ENCODE measurements at places on chromosomes 12 and 14.

DNA sequence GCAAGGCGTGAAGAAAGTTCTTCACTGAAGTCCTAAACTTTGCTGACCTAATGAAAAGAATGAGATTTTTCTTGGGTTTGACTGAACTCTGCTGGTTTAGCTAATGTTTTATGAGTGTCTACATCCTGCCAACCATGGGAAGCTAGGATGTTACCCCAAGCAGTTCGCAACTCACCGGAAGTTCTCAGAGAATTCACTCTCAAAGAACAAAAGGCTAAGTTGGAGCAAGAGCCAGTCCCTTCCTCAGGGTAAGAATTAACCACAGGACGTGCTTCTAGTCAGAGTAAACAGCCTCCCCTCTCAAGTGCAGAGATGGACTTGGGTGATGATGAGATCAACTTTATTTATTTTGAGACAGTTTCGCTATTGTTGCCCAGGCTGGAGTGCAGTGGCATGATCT lies 37.3 kb downstream of the TCHP start:
- ATAC-seq: peak; percentile 18

- ATAC-seq: peak; percentile 71
Measured at GRCh38 chr12:5335069-5335468, 96.8 kb upstream of the NTF3 start.

DNA sequence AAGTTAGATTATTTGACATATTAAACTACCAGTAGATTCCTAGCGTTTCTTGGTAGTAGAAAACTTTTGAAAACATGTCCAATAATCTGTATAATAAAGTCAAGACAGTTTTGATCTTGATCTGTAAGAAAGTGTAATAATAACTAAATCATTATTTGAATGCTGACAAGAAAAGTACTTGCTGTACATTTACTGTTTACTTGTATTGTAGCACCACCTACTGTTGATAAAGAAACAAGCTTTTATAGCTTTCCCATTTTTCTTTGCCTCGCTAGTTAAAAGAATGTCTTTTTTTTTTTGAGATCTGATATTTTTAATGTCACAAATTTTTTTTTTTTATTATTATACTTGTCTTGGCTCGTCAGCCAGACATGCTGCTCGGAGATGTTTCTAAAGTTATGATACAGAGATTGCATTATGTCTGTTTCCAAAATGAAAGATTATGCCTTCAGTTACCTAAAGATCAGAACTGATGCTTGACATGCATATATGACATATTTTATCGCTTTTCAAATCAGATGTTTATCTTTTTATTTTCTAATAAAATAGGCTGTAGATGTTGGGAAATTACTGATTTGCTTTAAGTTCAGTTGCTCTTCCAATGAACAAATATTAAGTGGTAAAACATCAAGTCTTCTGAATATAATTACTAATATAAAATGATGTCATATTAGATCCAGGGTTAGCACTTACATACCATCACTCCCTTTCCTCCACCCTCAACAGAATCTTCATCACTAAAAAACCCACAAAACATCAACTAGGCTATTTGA lies 140.5 kb downstream of the AKAP6 start:
- ATAC-seq: no peak

DNA sequence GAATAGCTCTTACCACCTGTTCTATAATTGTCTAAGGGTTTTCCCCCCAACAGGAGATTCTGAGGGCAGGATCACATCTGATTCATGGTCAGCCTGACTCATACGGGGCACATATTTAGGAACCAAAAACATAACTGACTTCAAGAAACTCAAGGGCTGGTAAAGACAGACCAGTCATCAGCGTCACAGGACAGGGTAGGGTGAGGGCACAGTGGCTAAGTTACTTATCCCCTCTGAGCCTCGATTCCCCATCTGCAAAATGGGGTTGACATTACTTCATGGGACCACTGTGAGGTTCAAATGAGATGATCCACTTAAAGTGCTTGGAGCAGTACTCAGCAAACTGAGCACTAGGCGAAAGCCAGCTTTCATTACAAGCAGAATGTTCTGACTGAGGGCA lies 606 bp downstream of the CINP start:
- ATAC-seq: peak; percentile 68

- ATAC-seq: no peak
Measured at GRCh38 chr12:104207416-104208205, 8.0 kb upstream of the TXNRD1 start.

DNA sequence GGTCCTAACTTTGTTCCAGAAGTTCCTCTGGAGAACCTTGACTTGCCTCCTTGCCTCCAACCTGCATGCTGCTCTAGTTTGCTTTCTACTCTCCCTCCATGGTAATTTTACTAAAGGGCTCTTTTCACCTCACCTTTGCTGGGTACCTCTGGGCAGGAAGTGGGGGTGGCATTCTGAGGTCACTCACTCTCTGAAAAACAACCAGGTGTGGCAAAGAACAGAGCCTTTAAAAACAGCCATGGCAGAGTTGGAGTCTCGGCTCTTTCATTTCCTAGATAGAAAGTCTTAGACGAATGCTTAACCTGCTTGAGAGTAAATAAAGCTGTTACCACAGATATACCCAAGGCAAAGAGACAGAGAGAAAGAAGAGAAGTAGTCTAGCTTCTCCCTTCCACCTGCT lies 827.9 kb downstream of the BCL11B start:
- no peak for ATAC-seq

GRCh38 chr14:101583715-101584054 lies 22.4 kb downstream of the DIO3 start:
- ATAC-seq: no peak

GRCh38 chr12:45336762-45337596 lies 121.1 kb downstream of the ANO6 start:
- ATAC-seq: peak; percentile 84

DNA sequence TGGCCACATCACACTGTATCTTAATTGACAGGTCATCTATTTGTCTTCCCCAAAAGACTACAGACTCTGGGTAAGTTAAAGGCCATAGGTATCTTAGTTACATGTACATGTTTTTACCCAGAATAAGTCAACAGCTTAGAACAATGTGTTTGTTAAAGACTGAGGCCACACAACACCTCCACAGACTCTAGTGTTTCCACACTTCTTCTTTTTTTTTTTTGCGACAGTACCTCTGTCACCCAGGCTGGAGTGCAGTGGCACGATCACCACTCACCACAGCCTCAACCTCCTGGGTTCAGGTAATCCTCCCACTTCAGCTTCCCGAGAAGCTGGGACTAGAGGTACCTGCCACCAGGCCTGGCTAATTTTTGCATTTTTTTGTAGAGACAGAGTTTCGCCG lies 1.3 kb downstream of the GPN3 start:
- ATAC-seq: no peak

GRCh38 chr12:14396071-14396470 lies 30.6 kb downstream of the ATF7IP start:
- ATAC-seq: no peak

GRCh38 chr14:33525626-33526025 lies 425.2 kb downstream of the EGLN3 start:
- ATAC-seq: no peak

DNA sequence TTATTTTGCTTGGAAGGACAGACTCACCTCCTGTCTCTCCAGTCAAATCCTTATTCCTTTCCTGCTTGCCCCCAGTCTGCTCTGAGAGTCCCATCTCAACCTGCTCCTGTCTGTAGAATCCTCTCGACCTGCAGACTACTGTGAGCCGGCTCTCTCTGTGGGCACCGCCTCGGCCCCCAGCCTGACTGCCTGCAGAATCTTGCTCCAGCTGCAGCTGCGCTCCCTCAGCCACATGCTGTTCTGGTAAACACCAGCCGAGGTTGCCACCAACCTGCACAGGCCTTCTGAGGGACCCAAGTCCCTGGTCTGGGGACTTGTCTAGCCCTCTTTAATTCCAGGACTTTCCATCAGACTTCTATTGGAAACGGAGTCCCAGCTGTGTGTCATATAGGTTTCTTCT lies 44.8 kb upstream of the PRMT8 start:
- ATAC-seq: no peak

- ATAC-seq: no peak
Measured at GRCh38 chr12:80912901-80913770, 24.6 kb downstream of the LIN7A start.

- no peak for ATAC-seq
Measured at GRCh38 chr12:57782243-57782607, 362 bp upstream of the TSFM start.

GRCh38 chr12:109832541-109833306 lies 474 bp downstream of the TRPV4 start:
- ATAC-seq: no peak

DNA sequence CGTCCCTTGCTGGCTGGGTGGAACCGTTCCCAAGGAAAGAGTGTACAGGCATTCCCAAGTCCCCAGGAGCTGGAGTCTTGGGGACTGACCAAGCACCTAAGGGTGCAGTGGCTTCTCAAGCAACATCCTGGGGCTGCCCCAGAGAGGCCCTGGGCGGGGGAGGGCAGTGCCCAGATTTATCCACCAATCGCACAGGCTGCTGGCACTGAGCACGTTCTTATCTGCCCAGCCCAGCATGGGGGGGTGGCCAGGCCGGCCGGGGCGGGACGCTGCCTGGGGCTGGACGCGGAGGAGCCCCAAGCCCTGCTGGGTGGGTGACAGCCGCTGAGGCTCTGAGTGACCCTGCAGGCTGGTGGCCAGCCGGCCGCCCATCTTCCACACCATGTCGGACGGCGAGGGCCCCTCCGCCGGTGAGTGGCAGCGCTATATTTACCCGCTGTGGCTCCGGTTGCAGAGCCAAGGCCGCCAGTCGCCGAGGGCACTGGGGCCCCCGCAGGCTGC lies 53.4 kb downstream of the CYP46A1 start:
- peak; percentile 60 for ATAC-seq

- ATAC-seq: peak; percentile 31
Measured at GRCh38 chr12:5648692-5649359, 216.9 kb downstream of the NTF3 start.

DNA sequence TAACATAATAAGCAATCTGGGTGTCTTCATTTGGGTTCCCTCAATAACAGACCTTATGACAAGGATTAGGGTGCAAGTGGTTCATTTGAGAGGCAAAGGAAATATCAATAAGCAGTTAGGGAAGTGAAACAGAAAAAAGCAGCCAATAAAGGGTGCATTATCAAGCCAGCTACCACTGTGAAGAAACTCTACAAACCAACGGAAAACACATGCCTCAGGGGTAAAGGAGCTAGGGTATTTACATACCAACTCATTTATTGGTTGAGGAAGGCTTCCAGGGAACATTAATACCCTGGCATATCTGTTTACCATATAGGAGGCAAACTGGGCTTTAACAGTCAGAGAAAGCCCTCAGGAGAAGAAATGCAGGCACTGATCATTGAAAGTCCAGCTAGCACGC lies 22.7 kb upstream of the IFNG-AS1 start:
- ATAC-seq: no peak

- no peak for ATAC-seq
Measured at GRCh38 chr14:99511421-99512109, 30.4 kb downstream of the CCNK start.

DNA sequence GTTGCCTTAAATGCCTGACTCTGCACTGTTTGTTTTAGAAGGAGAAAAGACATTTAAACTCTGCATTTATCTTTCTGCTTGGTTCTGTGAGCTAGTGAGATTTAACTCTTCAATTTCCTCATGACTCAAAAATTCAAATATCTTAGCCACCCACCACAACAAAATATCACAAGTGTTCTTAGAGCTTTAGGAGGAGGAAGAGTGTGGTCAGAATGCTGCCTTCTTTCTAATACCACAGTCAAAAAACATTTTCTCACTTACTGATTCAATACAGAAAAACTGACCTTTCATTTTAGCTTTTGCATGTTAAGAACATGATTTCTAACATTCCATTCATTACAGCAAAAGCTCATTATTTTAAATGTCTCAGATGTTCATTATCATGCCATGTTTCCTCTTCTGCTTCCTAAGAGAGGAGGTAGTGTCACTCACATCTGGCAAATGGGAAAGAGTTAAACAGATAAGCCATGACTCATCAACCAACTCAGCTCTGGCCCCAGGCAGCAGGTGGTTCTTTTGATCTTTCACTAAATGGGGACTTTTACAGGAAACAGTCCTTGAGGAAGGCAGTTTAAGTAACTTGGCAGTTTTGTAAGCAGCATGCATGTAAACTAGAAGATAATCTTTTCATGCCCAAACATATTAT lies 56.4 kb upstream of the RNU6-8 start:
- peak; percentile 63 for ATAC-seq

- ATAC-seq: no peak
Measured at GRCh38 chr12:21144309-21144708, 13.3 kb downstream of the SLCO1B1 start.

DNA sequence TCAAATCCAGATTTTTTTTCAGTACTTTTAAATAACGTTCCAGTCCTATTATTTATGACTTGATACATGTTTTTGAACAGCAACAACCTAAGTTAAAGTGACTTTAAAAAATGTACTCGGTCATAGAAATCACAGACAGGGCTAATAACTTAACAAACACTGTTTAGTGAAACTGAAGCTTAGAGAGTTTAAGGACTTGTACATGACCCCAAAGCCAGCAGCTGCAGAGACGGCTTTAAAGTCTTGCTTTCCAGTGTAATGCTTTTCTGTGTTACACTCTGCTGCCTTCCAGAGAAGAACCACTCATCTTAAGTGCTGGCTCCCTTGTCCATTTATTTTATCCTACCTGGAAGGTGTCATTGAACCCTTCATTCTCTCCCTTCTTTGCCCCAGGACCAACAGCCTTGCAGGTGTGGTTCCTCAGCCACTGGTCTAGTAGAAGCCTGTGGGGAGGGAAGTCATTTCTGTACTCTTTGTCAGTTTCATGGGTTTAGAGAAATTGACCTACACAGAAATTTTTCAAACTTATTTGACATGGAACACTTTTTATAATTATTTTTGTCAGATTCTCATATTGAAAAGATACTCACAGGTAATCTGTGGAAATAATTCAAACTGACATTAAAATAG lies 60.9 kb downstream of the NAV3 start:
- no peak for ATAC-seq

GRCh38 chr14:92103363-92103989 lies 2.9 kb downstream of the ATXN3 start:
- no peak for ATAC-seq

- no peak for ATAC-seq
Measured at GRCh38 chr12:24906141-24906540, 42.8 kb downstream of the BCAT1 start.

DNA sequence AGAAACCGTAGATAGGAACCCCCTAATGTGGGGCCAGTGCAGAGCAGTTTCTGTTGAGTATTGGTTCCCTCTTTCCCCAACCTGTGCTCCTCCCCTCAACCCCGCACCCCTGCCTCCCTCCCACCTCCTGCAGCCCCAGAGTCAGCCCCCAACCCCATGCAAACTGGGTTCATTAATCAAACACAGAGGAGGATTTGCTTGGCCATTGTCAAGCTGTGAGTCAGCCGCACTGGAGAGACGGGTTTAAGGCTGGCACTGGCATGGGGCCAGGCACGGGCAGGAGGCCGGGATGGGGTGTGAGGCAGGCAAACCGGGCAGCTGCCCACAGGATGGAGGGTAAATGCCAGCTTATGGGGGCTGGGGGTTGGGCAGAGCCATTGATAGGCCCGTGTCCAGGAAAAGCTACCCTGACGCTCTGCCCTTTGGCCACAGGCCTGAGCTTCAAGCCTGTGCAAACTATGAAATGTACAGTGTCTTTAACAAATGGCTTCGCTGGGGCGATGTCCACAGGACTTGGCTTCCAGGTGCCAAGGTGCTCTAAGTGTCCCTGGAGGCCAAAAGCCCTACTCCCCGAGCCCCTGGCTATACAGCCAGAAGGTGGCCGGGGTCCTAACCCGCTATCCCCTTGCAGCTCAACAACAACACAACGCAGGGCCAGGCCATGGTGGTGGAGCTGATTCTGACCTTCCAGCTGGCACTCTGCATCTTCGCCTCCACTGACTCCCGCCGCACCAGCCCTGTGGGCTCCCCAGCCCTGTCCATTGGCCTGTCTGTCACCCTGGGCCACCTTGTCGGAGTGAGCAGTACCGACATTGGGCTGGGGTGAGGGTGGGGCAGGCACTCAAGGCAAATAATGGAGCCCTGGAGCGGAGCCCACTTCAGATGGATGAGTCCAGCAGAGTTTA lies 1.4 kb downstream of the AQP5 start:
- ATAC-seq: peak; percentile 59

All from esophagus mucosa (tissue), 1 donor.